MCF 10A (cell line): ENCODE measurements at places on chromosomes 3 and 15. TPM values are rescaled to one million over a fixed set of nuclear protein-coding genes. Genes with fewer than 3 reads are reported as not detected.

DNA sequence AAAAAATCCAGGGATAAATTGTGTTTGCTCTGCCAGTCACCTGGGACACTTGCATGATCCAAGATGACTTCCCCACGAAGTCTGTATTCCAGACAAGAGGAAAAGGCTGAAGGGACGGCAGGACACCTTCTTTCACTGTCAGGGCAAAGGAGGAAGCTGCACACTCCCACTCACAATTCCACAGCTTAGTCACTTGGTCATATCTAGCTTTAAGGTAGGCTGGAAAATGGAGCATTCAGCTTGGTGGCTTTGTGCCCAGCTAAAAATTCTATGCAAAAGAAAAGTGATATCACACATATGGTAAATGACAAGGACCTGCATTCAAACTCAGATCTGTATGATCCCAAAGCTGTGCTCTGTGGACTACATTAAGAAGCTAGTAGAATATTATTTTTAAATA, 109.2 kb upstream of the TPM1 start:
- DNase-seq: no peak

DNA sequence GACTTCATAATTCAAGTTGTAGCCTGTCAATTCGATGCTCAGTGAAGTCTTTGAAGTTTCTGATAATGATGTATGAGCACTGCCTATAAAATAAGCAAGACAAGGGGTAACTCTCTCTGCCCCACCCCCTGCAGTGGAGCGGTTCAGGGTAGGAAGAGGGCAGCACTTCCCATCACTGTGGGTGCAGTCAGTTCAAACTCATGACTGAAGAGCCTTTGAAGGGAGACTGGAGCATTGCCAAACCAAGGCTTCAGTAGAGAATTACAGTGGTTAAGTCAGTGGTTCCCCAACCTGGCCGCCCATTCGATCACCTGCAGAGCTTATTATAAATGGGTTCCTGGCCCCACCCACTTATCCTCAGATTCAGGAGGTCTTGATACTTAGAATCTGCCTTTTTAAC, 190.6 kb downstream of the SHQ1 start:
- peak; percentile 77 for DNase-seq

- DNase-seq: peak; percentile 70
These were observed 32.5 kb downstream of the PARP15 start for GRCh38 chr3:122609798-122610559.

DNA sequence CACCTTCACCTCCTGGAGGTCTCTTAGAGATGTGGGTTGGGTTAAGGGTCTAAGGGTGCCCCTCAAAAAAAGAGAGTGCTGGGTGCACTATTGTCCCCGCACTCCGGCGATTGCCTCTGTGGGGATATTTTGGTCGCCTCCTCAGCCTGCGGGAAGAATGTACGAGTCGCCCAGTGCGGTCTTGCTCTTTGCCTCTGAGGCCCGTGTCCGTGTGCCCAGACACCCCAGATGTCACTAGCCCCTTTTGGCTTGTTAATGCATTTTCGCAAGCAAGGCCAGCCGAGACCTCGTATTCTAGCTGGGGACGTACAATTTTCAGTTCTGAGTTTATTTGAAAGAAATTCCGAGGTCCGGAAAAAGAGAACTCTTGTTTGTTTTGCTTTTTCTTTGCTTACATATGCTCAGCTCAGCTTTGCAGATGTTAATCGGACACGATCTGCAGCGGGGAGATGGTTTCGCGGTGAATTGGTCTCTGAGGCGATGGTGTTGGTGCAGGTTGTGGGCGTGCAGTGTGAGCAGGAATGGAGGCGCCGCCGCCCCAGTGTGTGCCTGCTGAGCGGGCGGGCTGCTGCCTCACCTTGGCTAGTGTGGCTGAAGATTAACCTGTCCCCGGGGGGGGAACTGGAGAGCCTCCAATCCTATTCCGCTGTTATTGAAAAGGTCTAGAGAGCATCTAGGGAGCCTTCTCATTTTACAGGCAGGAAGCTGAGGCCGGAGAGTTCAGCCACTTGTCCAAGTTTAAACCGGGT, 1.4 kb downstream of the ST6GAL1 start:
- DNase-seq: peak; percentile 50

- DNase-seq: peak; percentile 54
These were observed 1328.9 kb downstream of the ROBO2 start for GRCh38 chr3:78368636-78369345.

The TIGIT gene
- not detected in 2 replicates for total RNA-seq

- DNase-seq: no peak
These were observed 74.6 kb upstream of the LEKR1 start for GRCh38 chr3:156751461-156752025.

- no peak for DNase-seq
These were observed 440.8 kb upstream of the GBE1 start for GRCh38 chr3:82202269-82202668.

DNA sequence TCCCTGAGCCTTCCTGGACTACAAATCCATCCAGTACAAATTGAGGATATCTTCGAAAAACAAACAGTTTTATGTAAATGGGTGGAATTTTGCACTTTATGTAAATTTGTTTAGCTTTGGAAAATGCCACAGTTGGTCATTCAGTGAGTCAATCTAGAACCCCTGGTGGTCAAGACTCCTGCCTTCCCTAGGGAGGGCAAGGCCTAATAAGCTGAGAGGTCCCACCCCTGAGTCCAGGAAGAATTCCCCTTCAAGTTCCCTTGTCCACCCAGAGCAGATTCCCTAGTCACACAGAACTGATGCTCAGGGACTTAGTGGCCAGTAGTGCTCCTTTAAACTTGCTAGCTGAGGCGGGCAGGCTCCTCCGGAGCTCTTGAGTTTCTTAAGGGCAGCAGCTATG, 6.1 kb upstream of the RUBCN start:
- no peak for DNase-seq

DNA sequence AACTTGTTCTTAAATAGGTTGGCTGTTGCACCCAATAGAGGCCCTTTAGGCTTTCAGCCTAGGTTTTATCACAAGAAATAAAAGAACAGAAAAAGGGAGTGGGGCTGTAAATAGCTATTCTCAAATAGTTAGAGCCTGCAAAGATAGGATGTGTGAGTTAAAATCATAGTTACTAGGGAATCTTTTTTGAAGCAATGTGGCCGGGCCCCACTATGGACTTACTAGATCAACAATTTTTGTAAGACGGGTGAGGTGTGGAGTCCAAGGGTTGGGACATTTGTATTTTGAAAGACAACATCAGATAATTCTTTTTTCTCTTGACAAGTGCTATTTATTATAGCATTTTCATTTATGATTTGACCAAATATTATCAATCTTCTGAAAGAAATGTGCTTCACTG, 5.8 kb downstream of the NECTIN3 start:
- no peak for DNase-seq

- no peak for DNase-seq
These were observed 66.6 kb upstream of the ARL8B start for GRCh38 chr3:5055357-5056110.

- no peak for DNase-seq
These were observed 123.5 kb downstream of the UNC13C start for GRCh38 chr15:54101664-54102270.

- DNase-seq: no peak
These were observed 84.8 kb upstream of the ICE2 start for GRCh38 chr15:60563539-60564404.

The MUC13 gene
- not detected in 2 replicates for total RNA-seq

DNA sequence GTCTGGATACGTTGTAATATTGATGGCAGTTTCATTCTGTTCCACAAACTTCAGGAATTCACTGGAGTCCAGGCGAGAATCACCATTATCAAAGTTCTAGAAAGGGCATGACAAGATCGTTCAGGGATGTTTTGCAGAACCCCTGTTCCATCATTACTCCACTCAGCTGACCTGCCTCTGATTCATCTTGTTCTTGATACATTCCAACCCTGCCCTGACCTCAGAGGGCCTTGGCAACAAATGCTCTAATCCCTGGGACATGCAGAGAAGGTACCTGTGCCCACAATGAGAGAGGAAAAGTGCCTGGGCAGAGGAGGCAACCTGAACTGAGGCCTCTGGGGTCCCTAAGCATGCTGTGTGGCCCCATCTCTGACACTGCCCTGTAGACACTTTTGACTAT, 45.9 kb downstream of the FSTL1 start:
- no peak for DNase-seq

DNA sequence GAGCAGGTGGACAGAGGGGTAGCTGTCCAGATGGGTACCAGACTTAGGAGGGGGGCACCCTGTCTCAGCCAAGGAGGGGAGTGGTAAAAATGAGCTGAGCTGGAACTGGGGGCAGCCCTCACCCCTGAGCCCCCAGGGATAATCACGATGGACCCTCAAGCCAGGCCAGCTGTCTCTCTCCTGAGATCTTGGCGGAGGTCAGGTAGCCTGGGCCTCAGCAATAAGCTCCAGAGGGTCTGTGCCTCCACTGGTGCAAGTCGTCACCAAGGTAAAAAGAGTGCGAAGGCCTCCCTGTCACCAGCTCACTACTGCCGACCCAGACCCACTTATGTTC, 5.1 kb downstream of the SLC38A3 start:
- DNase-seq: no peak

DNA sequence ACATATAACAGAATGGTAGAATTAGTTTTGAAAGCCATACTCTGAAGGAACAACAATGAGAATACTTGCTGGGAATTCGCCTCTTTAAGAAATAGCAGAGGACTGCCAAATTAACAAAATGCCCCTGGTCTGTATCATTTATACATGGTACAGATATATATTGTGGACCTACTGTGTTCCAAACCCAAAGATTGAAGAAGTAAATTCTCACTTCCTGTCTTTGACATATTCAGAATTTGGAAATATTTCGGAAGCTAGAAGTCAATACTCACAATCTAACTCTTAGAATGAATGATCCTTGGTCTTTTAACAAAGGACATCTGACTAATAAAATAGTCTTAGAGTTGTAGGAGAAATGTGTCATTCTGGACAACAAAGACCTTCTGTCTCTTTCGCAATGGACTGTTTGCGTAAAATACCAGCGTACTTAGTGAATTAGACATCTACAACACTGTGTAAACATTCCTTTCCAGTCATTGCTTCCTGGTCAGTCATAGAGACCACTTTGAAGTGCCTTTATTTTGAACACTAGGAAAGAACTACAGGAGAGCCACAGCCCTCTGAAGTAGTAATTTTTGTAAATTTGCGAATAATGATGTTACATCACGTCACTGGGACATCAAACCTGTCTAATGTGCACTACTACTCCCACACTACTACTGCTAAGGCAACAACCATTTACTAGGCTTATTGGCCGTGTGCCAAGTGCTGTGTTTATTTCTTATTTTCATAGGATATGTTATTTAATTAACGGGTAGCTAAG, 68.0 kb downstream of the CHL1 start:
- peak; percentile 91 for DNase-seq

GRCh38 chr3:38150780-38151528, 12.5 kb downstream of the MYD88 start:
- no peak for DNase-seq

GRCh38 chr15:81792646-81793045, 253.2 kb downstream of the MEX3B start:
- DNase-seq: no peak

DNA sequence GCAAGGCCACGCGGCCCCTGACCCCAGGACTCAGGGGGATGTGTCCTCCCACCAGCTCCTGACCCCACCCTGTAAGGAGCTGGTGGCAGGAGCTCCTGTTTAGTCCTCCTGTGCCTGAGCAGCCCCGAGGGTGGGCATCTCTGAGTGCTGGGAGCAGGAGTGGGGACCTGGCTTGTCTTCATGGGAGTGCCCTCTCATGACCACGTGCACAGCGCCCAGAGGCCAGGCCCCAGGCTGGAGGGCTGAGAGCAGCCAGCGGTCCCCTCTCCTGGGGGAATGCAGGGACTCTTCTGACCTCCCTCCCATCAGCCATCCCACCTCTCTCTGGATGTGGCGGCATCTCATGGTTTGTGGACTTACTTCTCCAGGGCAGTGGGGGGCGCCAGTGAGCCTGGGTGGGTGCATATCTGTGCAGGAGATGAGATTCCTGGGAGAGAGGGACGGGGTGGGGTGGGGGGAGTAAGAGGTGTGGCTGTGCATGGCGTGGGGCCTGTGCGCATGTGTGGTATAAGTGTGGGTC, 205.6 kb downstream of the TBC1D2B start:
- no peak for DNase-seq

DNA sequence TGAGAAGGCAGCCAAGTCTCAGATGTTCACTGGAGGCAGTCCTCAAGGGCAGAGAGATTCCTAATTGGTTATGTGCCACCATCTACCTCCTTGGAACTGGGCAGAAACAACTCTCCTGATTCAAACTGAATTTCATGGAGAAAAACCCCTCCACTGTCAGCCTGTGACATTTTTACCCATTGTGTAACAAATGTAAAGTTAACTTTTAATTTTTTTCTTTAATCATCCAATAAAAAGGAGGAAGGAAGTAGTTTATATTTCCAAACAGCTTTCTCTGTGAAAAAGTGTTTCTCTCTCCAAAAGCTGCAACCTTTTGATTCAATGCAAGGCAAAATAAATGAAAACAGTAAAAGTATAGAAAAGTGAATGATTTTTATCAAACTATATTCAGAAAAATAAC, 510 bp upstream of the COLQ start:
- DNase-seq: no peak

GRCh38 chr3:150005243-150006112, 34.8 kb upstream of the PFN2 start:
- no peak for DNase-seq

The VGLL3 gene
- 6.3 and 12.2 TPM in 2 replicates for total RNA-seq

DNA sequence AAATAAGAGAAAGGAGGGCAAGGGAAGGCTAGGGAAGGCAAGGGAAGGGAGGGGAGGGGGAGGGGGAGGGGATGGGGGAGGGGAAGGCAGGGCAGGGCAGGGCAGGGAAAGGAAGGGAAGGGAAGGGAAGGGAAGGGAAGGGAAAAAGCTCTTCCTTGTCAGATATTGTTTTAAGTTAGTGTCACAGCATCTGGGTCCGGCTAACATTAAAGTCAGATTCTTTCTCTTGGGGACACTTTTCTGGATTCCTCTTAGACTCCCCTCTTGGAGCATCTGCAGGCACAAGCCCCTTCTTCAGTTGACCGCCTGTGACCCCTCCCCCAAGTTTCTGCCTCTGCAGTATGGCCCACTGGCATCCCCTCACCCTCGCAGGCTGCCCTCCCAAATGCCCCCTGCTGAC, 26.0 kb downstream of the BFSP2 start:
- DNase-seq: no peak

DNA sequence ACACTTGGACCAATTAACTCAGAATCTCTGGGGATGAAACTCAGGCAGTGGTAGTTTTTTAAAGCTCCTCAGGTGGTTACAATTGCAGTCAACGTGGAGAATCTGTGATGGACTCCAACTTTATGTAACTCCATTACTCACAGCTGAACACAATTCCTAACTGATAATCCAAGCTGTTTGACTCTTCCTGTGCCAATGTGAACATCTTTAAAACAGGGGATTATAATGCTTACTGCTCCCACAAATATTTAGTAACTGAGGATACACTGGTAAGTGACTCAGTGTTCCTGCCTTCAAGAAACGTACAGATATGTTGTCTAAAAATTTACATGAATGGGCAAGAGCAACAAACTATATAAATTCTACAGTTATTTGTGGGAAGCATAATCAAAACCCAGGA, 85.6 kb downstream of the OSBPL10 start:
- no peak for DNase-seq

DNA sequence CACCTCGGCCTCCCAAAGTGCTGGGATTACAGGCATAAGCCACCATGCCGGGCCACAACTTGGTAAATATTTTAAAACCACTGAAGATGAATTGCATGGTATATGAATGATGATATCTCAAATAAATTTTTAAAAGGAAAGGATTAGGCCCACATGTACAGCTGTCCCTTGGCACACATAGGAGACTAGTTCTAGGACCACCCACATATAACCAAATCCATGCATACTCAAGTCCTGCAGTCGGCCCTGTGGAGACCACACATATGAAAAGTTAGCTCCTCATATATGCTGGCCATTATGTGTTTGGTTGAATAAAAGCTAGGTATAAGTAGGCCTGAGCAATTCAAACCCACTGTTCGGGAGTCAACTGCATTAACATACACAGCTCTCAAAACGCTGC, 10.6 kb downstream of the CLPX start:
- DNase-seq: no peak
